Activated T-cell treated with anti-CD3 and anti-CD28 coated beads, Interleukin-2, amount 50 U/mL, for 24 hours (primary cell): ENCODE measurements at places on chromosomes 16 and 17.

GRCh38 chr16:88370365-88370764 lies 12.4 kb upstream of the ZNF469 start:
- DNase-seq = no peak

- peak; percentile 50 for DNase-seq
These were observed at the start of gene DNAI2 for GRCh38 chr17:74274060-74274708. Gene DNAI2 (plus strand): TSS chr17:74274234. CDS start chr17:74281818, 7,584 bp downstream.

GRCh38 chr17:27473748-27474609 lies 17.7 kb downstream of the KSR1 start:
- DNase-seq = peak; percentile 69

DNA sequence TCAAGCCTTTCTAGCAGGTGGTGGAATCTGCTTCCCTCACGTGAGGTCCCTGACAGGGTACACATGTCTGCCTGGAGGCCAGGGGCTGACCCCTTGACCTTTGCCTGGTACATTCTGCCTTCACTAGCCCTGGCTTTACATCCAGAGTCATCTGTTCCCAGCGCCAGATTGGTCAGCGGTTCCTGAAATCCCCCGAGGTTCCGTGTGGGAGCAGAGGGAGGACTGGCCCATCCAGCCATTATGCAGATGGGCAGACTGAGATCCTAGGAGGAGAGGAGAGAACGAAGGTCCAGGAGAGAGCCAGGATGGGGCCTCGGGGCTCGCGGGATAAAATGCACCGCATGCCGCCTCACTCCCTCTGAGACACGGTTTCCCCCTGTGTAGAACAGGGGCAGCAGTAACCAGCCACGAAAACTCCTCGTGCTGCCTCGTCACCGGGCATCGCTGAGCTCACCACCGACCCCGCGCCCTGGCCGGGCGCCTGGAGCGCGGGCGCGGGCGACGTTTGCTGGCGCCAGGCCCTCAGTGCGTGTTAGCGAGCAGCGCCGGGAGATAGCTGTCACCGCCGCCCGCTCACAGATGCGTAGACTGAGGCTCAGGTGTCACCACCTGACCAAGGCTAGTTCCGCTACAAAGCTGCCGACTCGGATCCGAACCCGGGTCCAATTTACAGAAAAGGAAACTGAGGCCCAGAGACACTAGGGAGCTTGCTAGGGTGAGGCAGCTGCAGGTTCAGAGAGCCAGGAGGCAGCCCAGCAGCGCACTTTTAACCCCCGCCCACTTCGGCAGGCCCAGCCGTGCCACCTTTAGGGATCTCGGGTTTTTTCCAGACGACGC lies 811 bp upstream of the MAP2K3 start:
- DNase-seq = no peak

GRCh38 chr17:64339516-64340490 lies 50.9 kb downstream of the PECAM1 start:
- no peak for DNase-seq

DNA sequence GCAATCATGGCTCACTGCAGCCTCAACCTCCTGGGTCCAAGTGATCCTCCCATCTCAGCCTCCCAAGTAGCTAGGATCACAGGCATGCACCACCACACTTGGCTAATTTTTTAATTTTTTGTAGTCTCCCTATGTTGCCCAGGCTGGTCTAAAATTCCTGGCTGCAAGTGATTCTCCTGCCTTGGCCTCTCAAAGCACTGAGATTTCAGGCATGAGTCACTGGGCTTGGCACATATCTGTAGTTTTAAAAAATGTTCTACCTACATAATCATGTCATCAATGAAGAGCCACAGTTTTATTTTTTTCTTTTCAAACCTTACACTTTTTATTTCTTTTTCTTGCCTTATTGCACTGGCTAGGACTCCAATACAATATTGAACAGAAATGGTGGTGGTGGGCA lies 33.1 kb upstream of the COL1A1 start:
- no peak for DNase-seq

DNA sequence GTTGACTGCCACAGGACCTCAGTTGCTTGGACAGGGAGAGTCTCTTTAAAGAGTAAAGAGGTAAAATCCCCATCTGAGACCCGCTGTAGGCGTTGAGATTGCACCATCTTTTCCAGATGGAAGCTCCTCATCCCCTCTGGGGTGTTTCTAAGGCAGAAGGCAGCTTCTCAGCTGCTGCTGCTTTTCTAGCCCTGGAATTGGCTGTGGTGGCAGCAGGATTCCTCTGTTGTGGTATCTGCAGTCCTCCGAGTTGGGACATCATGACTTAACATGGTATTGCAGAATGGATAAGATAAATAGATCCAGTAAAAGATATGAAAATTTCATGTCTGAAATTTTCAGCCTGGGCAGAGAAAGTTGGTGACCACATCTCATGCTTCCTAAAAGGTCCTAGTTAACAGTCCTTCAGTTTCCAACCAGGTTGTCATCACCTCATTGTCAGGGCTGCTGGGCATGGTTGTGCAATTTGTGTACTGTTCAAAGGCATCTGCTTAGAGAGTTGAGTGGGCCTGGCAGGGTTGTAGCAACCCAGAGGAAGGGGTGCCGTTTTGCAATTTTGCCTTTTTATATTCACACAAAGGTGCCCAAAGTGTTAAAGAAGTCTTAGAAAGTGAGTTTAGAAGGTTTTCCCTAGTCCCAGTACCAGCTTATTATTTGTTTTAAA lies 150.4 kb downstream of the SPECC1 start:
- DNase-seq = no peak

- DNase-seq = no peak
These were observed 9.7 kb upstream of the TIMP2 start for GRCh38 chr17:78934681-78935418.

GRCh38 chr16:12160815-12161550 lies 184.4 kb downstream of the SNX29 start:
- DNase-seq = no peak

GRCh38 chr17:3804503-3804931 lies 3.5 kb upstream of the ITGAE start:
- no peak for DNase-seq

DNA sequence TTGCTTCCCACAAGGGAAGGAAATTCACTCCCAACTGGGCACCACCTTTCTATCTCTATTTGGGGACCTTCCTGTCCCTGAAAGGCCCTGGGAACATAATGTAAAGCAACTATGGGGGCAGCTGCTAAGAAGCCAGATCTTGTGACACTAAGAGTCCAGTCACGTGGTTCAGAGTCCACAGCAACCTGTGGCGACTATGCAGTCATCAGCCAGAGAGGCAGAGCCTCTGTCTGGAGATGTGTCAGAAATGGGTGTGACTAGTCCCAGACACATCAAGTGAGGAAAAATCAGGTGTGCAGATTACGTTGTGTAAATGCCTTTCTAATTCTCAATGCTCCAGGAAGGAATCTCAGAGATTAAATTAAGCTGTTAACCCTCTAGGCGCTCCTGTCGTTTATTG lies 26.6 kb upstream of the SKAP1 start:
- DNase-seq = no peak

GRCh38 chr17:49440581-49440980 lies 25.9 kb upstream of the PHB1 start:
- DNase-seq = no peak
